ENCODE measurements at places on chromosomes 6 and 20.

DNA sequence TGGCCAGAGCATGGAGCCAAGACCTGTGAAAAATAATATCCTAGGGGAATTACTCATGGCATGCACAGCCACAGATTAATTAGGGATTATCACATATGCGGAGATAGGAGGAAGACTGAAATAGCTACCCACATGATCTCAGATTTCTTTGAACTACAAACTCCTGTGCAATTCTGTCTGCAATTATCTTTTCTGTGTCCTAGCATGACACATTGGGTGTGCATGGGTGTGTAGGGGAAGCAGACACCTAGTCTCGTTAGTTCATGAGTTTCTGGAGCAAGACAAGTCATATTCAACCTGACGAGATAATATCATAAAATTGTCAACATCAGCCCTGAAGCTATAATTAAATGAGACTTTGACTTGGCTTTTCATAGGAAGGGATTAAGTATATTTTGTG lies 3.6 kb upstream of the SLC17A4 start:
- no peak for DNase-seq

DNA sequence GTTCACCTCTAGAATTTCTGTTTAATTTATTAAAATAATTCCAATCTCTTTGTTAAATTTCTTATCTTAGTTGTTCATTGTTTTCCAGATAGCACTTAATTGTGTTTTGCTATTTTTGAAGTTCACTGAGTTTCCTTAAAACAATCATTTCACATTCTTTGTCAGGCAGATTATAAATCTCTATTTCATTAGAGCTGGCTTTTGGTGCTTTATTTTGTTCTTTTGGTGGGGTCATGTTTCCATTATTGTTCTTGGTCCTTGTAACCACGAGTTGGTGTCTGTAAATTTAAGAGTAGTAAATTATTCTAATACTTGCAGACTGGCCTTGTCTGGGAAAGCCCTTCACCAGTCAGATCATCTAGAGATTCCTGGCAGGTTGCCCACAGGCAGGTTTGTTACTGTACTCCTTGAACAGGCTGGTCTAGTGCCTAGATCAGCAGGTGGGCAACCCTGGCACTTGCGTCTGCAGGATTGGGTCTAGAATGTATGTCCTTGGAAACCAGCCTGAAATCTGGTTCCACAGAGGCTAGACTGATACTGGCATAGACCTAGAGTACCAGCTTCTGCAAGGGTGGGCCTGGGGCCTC lies 110.4 kb downstream of the ADGB start:
- no peak for DNase-seq

DNA sequence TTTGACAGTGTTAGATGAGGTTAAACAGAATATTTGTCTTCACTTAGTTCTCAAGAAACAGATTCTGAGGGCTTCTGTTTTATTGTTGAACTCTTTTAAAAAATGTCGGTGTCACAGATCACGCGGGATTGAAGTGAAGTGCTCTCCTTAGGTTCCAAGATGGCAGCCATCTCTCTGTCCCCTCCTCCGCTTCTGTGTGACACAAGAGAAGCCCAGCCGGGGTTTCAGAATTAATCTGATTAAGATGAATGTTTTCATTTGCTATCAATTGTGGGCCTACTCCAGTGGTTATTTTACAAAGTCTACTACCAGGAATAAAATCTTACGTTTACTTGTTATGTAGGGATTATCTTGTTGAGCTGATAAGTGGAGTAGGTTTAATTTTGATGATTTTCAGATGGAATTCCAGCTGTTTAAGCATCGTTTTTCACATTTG lies 10.9 kb downstream of the HIVEP1 start:
- no peak for DNase-seq

DNA sequence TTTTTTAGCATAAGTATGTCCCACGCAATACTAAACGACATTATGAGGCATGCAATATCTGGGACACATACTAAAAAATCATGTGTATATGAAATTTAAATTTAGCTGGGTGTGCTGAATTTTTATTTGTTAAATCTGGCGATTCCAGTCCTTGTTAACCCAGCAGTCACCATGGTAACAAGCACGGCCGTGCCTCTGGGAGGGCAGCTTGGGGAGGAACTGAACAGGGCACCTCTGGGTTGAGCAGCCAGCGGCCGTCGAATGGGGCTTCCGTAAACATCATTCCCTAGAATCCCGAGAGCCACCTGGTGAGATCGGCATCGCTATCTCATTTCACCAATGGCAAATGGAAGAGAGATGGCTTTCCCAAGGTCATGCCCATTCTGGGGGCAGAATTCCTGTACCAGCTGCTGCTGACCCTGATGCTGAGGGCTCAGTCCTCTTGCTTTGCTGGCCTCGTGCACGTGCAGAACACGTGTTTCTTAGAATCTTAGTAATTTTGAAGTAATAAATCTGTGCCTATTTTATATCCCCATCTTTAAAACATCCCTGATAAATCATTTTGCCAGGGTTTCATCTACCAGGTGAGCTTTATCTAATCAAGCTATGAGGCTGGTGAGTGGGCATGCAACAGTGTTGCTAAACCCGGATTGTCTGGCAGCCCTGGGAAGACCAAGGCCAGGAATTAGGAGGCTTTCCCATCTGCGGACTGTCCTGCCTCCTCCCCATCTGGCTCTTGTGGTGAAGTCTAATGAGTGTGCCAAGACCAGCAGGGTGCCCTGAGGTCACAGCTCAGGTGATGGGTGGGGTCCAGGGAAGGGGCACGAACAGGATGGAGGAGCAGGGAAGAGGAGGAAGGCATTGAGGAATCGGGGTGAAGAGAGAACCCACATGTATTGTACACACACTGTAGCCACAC lies 85.1 kb downstream of the AGPAT4 start:
- DNase-seq, result no peak

- DNase-seq, result peak; percentile 29
Observed at GRCh38 chr20:58702859-58703648, 10.5 kb downstream of the NPEPL1 start.

- no peak for DNase-seq
Observed at GRCh38 chr6:15267221-15267620, 21.4 kb downstream of the JARID2 start.

DNA sequence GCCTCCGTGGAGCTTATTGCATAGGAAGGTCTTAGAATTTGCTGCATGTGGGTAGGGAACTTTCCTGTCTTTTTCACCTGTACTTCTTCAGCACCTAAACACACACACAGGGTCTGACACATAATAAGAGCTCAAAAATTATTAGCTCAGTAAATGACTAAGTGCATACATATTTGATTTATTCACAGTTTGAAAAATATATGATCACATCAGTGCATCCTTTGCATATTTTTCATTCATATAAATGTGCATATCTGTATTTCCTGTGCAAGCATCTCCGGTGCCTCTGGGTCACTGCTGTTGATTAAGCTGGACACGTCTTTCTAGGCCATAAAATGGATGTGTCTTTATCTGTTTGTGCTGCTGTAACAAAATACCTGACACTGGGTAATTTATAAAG lies 234.7 kb downstream of the UST start:
- no peak for DNase-seq

DNA sequence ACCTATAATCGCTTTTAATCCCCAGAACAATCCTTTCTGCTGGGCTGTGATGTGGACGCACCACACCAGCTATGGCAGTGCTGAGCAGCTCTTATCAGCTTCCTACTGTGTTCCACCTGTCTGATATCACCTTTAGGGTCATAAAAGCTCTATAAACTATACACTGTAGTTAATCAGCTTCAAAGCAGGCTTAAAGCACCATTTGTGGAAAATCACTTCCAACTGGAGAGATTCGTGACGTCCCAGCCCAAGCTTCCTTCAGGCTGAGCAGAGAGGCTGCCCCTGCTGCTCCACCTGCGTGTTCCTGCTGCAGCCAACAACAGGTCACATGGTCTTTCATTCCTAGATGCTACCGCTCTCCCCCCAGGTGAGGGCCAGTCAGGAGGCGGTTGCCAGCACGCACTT lies 156.5 kb downstream of the SMOC2 start:
- no peak for DNase-seq

DNA sequence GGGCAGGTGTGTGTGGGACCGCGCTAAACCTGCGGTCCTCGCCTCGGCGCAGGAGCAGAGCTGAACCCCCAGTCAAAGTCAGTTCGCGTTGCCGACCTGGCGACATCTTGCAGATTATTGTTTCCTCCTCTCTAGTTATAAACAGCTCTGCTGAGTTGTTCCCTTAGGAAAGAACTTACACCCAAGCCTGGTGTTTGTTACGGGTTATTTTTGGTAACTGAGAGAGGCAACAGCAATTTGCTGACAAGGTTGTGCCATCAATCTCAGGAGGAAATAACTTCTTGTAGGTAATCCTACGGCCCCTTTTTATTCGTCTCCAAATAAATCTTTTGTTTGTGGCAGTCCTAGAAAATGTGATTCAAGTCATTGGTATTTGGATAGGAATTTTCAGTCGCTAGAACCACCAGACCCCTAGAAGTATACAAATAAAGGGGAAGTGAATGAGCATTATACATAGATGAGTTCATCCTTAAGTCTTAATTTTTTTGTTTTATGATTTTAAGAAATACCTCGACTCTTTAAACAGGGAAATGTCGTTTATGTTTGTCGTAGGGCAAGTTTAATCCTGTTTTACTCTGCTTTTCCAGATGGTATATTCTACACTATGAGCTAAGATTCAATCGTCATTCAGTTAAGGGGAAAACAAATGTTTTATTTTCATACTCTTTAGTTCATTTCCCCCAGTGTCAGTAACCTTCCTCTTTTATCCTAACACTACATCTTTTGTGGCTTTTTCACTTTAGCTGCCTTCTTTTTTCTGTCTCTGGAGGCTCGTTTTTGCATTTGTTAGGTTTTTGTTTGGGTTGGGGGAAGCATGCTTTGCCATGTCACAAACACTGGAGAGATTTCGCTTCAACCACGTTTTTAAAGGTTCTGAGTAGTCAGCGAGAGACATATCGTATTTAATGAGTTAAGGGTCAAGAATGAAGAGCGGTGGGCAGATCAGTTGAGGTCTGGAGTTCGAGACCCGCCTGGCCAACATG lies 1.2 kb downstream of the PM20D2 start:
- peak; percentile 40 for DNase-seq

GRCh38 chr6:12001004-12001705 lies 11.0 kb upstream of the HIVEP1 start:
- DNase-seq, result no peak

GRCh38 chr6:163962627-163963117 lies 548.2 kb downstream of the QKI start:
- DNase-seq, result no peak

- DNase-seq, result no peak
Observed at GRCh38 chr6:148770408-148771211, 23.8 kb downstream of the UST start.

GRCh38 chr6:20918868-20919267 lies 384.6 kb downstream of the CDKAL1 start:
- DNase-seq, result no peak

DNA sequence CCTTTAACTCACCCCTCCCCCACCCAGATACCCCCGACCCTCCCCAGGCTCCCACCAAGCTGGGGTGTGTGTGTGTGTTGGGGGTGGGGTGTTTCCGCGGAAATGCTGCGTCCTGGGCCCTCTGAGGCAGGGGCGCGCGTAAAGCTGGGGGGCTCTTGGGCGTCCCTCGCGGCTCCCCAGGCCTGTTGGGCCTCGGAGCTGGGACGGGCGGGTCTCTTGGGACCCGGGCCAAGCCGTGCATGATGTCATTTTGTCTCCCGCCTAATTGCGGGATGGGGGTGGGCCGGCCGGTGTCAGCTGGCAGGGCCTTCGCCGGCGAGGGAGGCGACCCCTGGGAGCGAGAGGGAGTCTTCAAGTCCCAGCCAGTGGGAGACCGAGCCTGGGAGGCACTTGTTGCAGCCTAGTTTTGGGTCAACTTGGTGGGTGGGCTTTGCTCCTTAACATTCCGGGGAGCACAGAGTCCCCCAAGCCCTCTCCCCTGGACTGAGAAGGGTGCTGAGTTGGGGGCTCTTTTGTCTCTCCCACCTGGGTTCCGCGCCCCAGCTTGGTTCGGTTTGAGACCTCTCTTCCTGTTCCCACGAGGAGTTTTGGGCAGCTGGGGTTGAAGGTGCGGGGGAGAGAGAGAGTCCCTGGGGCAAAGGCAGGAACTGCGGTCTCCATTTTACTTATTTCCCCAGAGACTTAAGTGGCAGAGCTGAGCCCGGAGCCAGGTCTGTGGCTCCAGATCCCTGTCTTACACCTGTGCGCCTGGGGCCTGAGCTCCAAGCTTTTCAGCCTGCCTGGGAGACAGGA lies 623 bp downstream of the MYBL2 start:
- no peak for DNase-seq

GRCh38 chr20:25543068-25543467 lies 42.3 kb downstream of the NINL start:
- DNase-seq, result no peak

DNA sequence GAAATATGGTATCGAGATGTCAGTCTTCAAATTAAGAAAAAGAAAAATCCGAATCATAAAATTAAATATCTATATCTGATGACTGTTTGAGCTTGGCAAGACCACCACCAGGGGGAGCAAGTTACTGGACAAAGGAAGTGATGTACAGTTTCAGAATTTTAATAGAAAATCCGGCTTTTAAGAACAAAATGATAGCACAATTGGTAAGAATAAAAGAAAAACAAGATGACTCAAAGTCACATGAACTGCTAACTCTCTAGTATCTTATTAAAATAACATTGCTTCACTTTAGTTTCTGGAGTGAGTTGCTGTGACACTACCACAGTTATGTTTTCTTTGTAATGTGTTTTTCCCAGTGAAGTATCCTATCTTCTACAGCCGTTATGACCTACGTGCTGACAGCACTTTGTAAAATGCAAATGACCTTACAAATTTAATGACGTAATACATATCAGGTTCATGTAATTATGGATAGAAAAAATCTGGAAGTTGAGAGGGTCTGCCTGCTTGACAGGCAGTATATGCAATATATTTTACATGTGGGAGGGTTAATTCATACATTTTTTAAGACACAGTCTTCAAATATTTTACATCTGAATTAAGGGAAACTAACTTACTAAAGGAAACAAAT lies 405.3 kb upstream of the HS3ST5 start:
- peak; percentile 3 for DNase-seq

GRCh38 chr6:75204959-75205775 lies 686 bp downstream of the COL12A1 start:
- peak; percentile 10 for DNase-seq

- DNase-seq, result peak; percentile 88
Observed at GRCh38 chr6:29792123-29793035, 35.2 kb upstream of the HLA-G start.

DNA sequence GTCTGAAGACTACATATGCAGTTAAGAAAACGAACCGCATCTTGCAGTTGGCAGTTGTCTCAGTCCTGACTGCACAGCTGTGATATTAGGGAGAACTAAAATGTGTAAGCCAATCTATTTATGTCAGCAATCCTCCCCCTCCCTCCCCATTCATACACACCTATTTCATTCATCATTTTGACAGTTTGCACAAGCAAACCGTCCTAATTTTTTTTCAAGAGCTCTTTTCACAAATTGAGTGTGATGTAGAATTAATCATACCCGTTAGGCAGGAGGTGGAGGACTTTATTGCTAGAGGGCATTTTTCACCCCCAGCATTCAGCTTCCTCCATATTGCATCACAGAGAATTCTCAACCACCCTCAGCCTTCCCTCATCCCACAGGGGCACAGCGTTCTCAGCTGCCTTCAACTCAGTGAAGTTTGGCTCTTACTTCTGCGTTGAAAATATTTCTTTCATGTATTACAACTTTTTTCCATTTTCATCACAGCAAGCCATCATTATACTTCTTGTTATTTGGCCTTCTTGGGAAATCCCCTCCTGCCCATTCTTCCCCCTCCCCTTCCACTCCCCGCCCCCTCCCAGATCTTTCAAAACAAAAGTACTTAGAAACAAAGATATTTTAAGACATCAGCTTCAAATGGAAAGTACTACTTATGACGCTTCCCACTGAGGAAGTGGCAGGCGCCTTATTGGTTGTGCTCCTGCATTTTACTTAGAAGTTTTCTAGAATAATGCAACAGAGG lies 37.5 kb downstream of the NOX3 start:
- DNase-seq, result peak; percentile 76

Measured in CD4-positive, alpha-beta T cell treated with Interleukin-17A for 4 hours (primary cell).